ENCODE measurements at places on chromosomes 7 and 10.

GRCh38 chr10:93495654-93496321 lies 624 bp upstream of the CEP55 start:
- DNase-seq: no peak

GRCh38 chr7:3217166-3217565 lies 83.9 kb upstream of the SDK1 start:
- DNase-seq: no peak

- DNase-seq: no peak
These were observed 292.0 kb upstream of the FZD8 start for GRCh38 chr10:35933940-35934641.

DNA sequence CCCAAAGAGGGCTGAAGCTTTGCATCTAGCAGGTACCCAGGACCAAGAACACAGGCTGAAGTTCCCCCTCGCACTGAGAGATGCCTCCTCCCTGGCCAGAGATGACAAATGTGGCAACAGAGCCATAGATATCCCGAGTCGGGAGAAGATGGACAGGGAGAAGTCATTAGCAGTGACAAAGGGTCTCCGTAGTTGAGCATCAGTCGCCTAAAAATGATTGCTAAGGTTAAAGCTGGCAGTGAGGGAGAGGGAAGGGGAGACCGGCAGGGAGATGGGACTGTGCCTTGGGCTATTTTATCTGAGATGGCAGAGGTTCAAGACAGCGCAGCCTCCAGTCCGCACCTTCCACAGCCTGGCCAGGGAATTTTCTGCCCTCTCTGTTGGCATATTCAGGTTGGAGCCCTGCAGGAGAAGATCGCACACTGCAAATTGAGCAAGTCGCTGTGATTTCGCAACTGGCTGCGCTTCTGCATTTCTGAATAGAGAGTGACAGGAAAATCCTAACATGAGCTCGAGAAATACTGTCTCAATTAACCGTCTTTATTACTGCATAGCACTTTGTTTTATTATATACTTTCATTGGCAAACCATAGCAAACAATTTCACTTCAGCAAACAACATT lies 238.9 kb upstream of the GPR26 start:
- no peak for DNase-seq

DNA sequence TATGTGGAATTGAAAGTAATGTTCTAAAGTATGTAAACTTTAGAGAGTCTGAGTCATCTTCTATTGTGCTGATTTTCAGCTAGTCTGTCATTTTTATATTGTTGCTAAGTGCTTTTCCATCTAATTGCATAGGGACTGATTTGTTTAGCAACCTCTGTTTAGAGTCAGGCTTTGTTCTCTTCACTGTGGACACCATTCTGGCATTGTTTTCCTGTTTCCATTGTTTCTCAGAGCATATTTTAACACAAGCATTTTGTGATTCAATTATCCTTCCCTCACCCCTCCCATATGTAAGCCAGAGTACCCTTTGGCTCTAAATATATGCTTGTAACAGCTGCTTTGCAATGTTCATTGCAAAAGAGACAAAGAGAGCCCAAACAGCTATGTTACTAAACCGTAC lies 748.4 kb upstream of the PHF14 start:
- peak; percentile 2 for DNase-seq

DNA sequence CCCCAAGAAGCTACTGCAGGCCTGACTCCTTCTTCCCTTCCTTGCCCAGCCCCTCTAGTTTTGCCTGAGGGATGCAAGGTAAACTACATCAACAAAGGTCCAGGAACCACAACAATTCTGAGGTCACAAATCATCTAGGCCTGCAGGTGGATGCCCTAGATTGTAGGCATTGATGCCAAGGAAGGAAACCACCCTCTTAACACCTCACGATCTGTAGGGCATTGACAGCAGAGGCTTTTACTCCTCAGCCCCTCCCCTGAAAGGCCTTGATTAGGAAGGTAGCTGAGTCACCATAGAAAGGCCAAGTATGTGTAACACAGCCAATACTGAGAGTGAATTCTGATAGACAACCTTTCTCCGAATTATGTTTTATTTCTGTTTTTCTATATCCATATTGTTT lies 46.7 kb upstream of the FAM3C start:
- no peak for DNase-seq

GRCh38 chr7:155106356-155106755 lies 36.2 kb downstream of the HTR5A start:
- no peak for DNase-seq

DNA sequence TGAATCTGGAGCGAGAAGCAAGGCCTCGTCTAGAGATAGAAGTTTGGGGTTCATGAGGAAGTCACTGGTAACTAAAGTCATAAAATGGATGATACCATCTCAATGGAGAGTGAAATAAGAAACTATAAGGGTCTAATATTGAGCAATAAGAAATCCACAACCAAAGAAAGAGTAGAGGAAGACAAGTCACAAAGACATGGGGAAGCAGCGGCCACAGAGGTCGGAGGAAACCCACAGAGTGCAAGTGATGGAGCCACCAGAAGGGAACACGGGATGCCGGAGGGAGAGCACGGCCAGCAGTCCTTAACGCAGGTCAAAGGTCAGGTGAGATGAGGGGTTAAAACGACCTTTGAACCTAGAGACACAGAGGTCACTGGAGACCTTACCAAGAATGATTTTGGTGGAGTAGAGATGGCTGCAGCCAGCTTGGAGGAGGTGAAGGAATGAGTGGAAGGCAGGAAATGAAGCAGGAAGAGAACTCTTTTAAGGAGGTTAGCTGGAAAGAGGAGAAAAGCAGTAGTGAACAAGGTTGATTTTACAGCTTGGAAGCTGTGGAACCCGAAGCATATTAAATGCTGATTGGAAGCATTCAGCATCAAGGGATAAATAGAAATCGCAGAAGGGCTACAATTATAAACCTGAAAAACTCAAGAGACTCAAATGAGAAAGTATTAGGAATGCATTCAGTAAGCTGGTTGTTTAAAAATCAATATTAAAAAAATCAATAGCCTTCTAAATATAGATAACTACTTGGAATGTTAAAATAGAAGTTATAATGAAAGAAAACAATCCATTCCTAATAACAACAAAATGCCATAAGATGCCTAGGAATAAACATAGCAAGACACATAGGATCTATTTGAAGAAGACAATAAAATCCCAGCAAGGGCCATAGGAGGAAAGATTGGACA lies 93.7 kb downstream of the SVOPL start:
- no peak for DNase-seq

DNA sequence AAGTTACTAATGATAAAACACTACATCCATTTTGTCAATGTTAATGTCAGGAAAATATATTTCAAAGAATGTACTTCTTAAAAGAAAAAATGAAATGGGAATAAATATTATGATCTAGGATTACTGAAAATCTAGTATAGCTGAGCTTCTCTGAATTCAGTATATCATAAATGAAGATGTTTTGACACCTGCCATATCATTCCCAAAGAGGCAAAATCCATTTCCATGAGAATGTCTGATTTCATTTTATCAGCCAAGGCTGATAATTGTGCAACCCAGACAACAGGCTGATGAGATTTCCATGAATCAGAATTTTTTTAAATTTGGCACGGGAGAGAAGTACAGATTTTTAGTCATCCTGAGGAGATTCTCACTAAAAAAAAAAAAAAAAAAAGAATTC lies 32.5 kb downstream of the ZFAND4 start:
- DNase-seq: no peak

DNA sequence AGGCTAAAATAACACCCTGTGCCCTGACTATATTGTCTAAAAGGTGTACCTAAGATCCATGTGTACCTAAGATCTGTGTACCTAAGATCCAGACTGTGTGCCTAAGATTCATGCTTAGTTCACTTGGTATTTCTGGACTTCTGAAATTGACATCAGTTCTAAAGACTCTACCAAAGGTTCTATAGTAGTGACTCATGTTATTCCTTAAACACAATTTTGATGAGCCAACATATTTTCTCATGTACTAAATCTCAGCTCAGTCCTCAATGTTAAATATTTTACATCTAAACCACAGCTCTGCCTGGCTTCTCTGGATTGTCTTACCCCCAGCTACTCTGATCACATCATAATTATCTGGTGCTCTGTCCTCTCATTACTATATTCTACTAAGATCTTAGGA lies 802.3 kb upstream of the SORCS1 start:
- DNase-seq: no peak

GRCh38 chr10:18325889-18326531 lies 185.8 kb downstream of the CACNB2 start:
- no peak for DNase-seq

DNA sequence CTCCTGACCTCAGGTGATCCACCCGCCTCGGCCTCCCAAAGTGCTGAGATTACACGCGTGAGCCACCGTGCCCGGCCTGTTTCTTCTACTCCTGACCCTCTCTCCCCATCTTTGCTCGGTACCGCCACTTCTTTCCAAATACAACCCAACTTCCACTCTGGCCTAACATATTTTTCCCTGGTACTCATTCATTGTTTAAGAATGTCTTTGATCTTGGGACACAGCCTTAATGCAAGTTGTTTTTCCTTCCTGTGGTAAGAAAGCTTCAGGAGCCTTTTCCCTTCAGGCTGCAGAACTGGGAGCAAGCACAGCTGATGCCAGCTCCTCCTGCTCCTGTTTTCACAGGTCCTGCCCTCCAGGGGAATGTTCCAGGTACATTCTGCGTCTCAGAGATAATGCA lies 13.7 kb downstream of the CALML3 start:
- DNase-seq: no peak

DNA sequence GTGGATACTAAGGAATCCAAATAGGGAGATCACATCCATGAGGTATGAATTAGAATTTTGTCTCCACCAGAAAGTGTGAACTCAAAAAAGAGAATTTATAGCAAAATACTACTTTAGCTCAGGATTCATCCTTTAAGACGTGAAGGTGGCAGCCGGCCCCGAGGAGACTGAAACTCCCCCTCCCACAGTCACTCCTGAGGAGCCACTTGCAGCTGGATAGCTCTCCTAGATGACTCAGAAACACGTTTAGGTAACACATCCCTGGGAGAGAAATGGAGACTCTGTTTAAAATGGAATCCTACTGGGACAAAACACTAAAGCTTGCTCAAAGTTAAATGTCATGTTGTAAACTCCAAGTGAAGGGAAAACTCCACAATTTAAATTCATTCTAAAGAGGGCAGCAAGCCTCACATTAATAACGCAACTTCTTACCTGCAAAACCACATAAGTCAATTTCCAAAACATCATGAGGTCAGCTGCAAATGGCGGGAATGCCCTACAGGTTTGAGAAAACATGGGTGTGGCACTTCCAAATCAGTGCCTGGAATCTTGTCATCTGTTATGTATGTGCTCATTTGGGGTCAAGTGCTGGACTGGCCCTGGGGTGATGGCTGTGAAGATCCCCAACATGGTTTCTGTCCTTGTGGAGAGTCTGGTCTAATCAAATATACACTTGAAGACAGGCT lies 46.2 kb downstream of the ICA1 start:
- no peak for DNase-seq

DNA sequence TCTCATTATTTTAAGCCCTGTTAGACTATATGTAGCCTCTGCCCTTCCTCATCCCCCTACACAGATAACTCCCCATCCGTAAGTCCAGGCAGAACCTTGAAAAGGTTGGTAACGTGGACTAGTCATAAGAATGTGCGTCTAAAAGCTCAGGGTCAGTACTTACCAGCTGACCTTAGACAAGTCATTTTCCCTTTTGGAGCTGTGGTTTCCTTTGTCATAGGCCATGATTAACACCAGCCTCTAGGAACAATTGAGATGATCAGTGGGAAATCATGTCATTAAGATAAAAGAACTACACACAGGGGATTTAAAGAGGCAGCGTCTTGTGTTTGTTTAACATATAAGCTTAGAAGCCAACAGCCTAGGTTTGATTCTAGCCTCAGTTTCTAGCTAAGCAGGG lies 6.9 kb upstream of the UNC5B start:
- DNase-seq: no peak

All from NCI-H1436 treated with DMSO at 0.1 percent for 48 hours (cell line).